ENCODE measurements at places on chromosomes 2 and 18.

GRCh38 chr2:239399921-239400595 is 762 bp downstream of the HDAC4 start:
- no peak for DNase-seq
- H3K36me3 ChIP-seq = no peaks in the 10 kb centered on the region
- H3K27me3 ChIP-seq = peaks cover 4% of the 10 kb centered on the region
- no peak overlapping the region for H3K27ac ChIP-seq

- H3K27me3 ChIP-seq = peaks cover 1% of the 10 kb centered on the region
- peak overlapping the region; percentile 38 for H3K27ac ChIP-seq
- no peak for DNase-seq
- no peak overlapping the region for H3K4me3 ChIP-seq
- peaks cover 6% of the 10 kb centered on the region for H3K4me1 ChIP-seq
- H3K36me3 ChIP-seq = peaks cover 3% of the 10 kb centered on the region
Observed at GRCh38 chr2:20361893-20362292, 11.2 kb upstream of the PUM2 start.

GRCh38 chr18:47777626-47778025 is 152.8 kb downstream of the SMAD2 start:
- no peak overlapping the region for H3K4me3 ChIP-seq
- H3K27me3 ChIP-seq = peaks cover 4% of the 10 kb centered on the region
- H3K27ac ChIP-seq = no peak overlapping the region
- H3K4me1 ChIP-seq = peaks cover 6% of the 10 kb centered on the region

- H3K27me3 ChIP-seq = peaks cover 4% of the 10 kb centered on the region
- DNase-seq = no peak
Observed at GRCh38 chr2:222964376-222965031, 87.5 kb upstream of the KCNE4 start.

DNA sequence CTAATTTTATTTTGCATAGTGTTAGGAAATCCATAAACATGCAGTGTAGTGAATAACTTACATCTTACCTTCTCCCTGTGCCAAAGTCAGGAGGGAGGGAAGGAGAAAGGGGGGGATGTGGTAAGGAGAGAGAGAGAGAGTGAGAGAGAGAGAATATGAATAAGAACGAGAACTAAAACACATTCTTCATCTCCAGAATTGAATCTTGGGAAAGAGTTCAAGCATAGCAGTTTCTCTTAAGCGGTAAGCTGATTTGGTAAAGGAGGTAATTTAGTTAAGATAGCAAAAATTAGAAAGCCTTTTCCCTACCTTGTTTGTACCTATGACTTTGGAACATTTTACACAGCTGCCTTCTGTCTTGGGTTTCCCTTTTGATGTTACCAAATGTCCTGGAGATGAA is 15.7 kb downstream of the ERMN start:
- H3K36me3 ChIP-seq = no peaks in the 10 kb centered on the region
- DNase-seq = no peak
- H3K27me3 ChIP-seq = no peaks in the 10 kb centered on the region
